ENCODE measurements at places on chromosomes 16 and 17.

DNA sequence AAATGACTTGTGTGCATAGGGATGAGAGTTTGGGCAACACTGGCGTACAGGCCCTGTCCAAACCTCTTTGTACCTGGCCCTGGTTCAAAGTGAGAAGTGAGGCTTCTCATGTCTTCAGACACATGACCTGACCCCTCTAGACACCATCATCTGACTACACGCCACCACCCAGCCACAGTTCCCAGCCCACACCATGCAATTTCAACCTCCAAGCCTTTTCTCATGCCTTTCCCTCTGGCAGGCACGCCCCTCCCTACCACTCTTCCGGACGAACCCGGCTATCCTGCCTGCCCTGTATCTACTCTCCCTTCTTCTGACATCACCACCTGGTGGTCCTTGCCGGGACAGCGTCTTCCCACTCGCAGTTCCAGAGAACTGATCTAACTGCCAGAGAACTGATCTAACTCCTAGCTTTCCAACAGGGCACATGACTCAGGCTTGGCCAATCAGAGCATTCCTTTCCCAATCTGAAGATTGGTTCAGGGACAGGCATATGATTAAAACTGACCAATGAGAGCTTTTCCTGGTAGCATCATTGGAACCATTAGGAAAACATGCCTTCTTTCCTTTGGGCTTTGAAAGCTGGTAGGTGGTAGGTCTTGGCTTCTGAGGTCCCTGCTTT is 27.1 kb upstream of the IL21R start:
- peak; percentile 58 for DNase-seq

GRCh38 chr17:1134634-1135324 is 45.0 kb downstream of the ABR start:
- DNase-seq, result no peak

GRCh38 chr17:4146641-4147040 is 3.6 kb downstream of the CYB5D2 start:
- no peak for DNase-seq

GRCh38 chr17:76987486-76988093 is 119.4 kb downstream of the MGAT5B start:
- DNase-seq, result no peak

DNA sequence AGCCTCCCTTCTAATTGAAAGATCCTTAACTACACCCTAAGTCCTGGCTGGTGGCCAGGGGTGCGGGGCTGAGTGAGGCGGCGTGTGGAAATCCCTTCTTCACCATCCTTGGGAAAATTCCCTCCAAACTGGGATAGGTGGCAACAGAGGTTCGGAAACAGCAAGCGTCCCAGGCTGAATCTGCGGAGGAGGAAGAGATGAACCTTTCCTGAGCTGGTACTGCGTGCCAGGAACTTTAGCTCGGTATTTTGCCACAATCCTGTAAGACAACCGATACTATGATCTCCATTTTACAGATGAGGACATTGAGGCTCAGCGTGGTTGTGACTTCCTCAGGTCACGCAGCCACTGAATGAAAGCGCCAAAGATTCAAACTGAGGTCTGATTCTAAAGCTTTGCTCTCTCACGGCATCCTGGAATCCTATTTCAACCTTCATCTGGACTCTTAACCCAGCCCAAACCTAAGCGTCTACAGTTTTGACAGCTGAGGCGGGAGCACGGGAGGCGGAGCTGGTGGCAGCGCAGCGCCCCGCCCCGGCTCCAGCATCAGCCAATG is 583 bp upstream of the CYLD start:
- no peak for DNase-seq

GRCh38 chr17:69320210-69320907 is 6.6 kb downstream of the ABCA5 start:
- no peak for DNase-seq

DNA sequence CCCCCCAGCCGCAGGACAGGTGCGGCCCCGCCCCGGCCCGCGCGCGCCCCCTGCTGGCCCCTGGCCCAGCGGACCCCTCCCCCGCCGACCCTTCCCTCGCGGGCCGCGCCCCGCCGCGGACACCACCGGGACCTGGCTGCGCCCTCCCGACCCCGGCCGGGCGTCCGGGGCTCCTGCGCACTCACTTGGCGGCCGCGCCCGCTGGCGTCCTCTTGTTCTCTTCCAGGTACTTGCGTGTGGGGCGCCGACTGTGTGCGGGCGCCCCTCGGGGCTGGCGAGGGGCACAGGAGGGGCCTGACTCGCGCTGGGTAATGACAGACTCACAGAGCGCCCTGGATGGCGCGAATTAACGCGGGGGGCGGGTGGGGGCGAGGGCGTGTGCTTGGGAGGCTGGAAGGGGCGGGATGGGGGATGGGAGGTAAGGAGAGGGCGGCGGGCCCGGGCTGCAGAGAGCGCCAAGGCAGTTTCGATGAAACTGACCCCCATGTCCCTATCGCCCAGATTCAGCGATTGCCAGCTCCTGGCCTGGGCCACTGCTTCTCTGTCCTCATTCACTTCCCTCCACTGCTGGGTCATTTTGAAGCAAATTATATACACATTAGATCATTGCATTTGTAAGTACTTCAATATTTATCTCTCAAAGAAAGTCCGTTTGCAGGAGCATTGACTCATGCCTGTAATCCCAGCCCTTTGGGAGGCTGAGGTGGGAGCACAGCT is 445 bp upstream of the DBNDD1 start:
- DNase-seq, result no peak

GRCh38 chr16:84650062-84650991 is 2.0 kb downstream of the KLHL36 start:
- DNase-seq, result no peak

- no peak for DNase-seq
These were observed 69.4 kb downstream of the SLC6A2 start for GRCh38 chr16:55725055-55725777.

DNA sequence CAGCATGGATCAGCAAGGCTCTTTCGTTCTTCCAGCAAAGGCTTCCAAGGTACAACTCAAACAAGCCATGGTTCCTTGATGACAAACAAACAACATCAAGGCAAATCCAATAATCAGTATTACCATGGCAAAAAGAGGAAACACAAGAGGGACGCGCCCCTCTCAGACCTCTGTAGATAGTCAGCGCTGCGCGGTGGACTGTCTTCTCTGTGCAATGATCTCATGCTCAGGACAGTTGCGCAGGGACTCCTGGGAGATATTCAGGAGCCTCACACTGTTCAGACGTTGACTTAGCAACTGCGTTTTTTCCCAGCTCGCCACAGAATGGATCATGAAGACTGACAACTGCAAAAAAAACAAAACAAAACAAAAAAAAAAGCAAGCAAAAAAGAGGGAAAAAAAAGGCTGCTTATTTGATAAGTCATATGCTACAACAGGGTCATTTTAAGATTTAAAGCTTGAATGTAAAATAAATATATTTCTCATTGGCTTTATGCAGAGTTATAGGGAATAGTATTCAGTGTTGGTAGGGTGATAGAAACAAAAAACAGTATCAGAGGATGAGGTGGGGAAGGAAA is 37.1 kb upstream of the ADCY7 start:
- no peak for DNase-seq

DNA sequence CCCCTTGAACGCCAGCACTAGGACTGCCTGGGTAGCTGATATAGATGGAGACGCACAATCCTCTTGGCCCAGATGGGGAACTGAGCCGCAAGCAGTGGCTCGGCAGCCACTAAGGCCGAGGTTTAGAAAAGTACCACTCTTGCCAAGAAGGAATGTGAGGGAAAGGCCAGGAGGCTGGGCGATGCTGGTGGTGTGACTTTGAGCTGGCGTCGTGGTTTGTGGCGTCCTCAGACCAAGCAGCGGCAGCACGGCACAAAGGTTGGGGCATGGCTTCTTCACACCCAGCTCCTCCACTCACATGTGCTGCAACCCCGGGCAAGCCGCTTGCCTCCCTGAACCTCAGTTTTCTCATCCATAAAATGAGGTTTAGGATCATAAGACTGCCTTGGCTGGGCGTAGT is 15.6 kb downstream of the DCAKD start:
- no peak for DNase-seq

DNA sequence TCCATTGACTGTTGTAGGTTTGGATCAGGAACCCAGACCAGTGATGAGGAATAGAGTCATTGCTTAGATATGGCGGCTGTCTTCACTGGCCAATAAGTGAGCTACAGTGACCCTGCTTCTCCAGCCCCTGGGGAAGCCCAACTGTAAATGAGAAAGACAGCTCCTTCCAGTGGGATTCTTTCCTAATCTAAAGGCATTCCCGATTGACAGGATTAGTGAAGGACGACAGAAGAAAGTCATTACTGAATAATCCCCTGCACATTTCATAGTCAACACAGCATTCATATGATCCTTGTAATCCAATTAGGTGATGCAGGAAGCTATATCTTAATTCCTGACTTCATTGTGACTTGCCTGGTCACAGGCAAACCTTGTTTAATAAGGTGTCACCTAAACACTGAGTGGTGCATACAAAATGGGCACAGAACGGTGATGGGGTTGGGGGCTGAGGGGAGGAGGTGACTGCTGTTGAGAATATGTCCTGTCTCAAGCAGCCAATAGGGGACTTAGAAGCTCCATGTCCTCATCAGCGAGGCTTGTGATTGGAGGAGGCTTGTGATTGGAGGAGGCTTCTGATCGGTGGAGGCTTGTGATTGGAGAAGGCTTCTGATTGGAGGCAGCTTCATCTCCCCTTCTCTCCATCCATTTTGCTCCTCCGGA is 242.6 kb downstream of the XYLT1 start:
- no peak for DNase-seq

- DNase-seq, result no peak
These were observed 12.7 kb downstream of the TEX2 start for GRCh38 chr17:64250233-64250835.

DNA sequence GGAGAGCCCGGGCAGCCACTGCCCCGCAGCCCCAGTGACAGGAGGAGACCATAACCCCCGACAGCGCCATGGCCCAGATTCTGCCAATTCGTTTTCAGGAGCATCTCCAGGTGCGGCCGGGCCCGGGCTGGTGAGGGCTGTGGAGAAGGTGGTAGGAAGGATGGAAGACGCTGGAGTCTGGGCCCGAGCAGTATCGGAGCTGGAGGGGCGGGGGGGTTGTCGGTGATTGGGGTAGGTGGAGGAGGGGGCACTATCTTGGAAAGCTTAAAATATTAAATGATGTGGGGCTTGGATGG is 317 bp downstream of the CLTC start:
- no peak for DNase-seq

DNA sequence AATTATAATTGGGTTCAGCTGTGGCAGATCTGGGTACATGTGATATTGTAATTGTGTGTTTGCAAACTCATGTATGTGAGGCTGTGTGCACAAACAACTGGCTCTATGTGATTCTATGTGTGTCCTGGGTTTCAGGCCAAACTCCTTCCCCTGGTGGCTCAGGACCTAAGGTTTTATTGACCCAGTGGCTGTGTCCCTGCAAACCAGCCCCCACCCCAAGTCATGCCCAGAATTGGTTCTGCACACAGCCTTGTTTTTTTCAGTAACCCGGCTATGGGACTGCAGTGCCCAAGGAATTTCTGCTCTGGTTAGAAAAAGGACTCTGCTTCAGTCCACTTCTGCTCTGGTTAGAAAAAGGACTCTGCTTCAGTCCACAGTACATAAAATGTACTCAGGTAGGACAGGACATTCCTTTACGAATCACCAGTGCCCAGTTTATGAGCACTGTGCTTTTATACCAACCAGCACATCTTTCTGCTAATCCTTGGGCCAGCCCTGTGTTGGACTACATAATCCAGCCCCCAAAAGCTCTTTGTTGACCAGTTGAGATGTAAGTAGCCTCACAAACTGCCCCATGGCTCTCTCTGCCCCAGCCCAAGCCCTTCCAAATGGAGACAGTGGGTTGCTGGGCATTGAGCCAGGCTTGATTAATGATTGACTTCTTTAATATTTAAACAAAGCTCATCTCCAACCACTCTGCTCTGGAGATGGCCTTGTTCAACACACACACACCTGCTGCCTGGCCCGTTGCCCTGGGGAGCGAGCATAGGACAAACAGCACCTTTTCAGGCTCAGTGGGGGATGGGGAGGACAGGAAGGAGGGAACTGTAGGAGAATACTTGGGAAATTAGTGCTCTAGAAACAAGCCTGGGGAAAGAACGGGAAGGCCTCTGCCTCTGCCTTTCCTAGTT is 2.9 kb upstream of the KCNH6 start:
- DNase-seq, result no peak

GRCh38 chr16:85485379-85485778 is 127.7 kb upstream of the GSE1 start:
- DNase-seq, result no peak

GRCh38 chr17:81298991-81299738 is 4.1 kb upstream of the SLC38A10 start:
- DNase-seq, result no peak

- no peak for DNase-seq
These were observed 70.4 kb upstream of the TANC2 start for GRCh38 chr17:62895320-62896301.

DNA sequence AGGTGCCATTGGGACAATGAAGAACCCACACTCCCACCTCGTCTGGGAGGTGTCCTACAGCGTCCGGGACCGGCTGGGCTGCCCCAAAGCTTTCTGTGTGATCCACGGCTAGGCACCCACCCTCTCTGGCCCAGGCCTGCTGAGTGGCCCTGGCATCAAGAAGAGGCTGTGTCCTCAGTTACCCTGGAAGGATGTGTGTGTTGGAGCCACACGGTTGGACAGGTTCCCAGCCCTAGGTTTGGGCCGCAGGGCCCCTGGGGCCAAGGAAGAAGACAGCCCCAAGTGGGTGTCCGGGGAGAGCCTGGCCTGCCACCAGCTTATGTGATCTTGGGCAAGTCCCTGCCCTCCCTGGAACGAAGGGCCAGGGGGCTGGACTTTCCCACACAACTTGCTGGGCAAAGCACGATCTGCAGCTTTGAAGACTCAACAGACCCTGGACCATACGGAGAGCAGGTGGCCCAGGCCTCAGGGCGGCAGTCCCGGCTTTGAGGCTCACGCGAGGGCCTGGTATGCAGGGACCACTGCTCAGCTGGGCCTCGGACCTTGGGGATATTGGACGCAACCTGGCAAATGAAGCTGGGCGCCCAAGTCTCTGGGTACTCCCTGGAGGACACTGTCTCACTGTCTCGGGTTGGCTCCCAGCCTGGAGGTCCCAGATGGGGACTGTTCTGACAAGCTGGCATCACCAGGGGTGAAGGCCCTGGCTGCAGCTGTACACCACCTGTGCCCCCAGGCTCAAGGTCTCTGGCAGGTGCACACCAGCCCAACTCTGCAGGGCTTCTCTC is 17.5 kb downstream of the MYBBP1A start:
- DNase-seq, result no peak

All from SJSA1 (cell line).